Activated CD4-positive, alpha-beta T cell treated with anti-CD3 and anti-CD28 coated beads for 1 hour (primary cell): ENCODE measurements at places on chromosomes 4 and X.
A peak's percentile ranks its signal among the peaks of the same experiment; 100 is the strongest.

DNA sequence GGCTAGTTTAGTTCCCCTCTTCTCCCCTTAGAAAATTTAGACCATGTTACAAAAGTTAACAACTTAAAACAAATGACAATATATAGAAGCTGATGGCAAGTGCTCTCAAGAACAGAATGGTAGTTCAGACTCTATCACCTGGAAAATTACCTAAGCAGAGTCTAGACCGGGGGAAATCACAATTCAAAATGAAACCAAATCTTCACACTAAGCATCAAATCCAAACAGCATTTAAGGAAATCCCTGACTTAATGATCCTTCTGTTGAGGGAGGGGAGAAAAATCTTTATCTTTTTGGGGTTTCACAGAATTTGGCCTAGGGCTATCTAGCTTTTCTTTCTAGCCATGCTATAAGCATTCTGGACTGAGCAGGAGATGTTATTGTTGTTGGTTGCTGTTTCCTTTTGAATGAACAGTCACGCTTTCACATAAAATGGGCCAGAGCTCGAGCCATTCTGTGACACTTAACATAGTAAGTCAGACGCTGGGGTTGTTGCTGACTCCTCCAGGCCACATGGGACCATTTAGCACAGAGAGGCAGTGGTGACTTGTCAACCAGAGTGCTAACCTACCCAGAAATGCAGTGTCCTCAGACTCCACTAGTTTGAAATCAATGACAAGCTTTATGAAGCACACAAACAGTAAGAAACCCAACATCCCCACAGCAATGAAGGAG lies 16.0 kb upstream of the LSM6 start:
- DNase-seq, result no peak

- no peak for DNase-seq
These were observed 532 bp upstream of the SH3BP2 start for GRCh38 chr4:2792396-2792710.

GRCh38 chrX:48956728-48957414 lies 536 bp downstream of the OTUD5 start:
- peak; percentile 30 for DNase-seq

GRCh38 chr4:129561886-129562671 lies 466.1 kb downstream of the C4orf33 start:
- no peak for DNase-seq
